ENCODE measurements at places on chromosomes 12 and 14.

DNA sequence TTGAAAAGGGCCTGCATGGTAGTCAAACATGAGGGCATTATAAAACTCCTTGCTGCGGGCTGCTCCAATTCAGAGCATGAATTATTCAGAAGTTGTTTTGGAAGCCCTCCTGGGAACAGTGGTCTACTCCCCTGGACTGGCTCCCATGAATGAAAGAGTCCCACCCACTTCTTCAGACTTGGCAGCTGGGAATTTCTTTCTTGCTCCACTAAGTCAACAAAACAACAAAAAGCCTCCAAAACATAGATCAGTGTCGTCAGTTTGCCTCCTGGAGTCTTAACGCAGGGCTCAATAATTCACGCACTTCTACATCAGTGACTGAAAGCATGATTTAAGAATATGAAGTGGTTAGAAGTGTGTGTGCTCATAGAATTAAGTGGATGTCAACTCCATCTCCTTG lies 37.9 kb downstream of the AKAP6 start:
- DNase-seq, result peak; percentile 8

DNA sequence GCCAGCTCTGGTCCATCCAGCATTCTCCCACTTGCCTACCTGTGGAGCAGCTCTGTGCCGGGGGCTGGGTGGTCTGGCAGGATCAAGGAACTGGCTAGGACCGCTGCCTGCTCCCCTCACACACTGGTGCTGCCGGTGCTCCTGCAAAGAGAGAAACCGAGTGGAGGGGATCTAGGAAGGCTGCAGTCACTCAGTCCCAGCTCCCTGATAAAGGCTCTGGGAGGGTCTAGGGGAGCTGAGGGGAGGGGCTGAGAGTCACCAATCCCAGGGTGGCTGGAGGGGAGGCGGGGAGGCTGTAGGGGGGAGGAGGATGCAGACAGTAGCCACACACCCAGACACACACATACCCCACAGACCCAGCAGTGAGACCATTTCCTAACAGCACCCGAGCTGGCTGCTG lies at the start of gene TAC3:
TAC3 (minus strand) TSS at position 182 of the 400 bp plus-strand sequence. CDS start 732 bp downstream, outside the sequence.
- no peak for DNase-seq

GRCh38 chr14:85535991-85536832 lies 6.3 kb downstream of the FLRT2 start:
- peak; percentile 59 for DNase-seq

GRCh38 chr14:56855891-56856461 lies 45.7 kb upstream of the OTX2 start:
- DNase-seq, result no peak

- DNase-seq, result no peak
These were observed 870 bp downstream of the BMAL2 start for GRCh38 chr12:27333403-27334009.

- peak; percentile 20 for DNase-seq
These were observed 37.1 kb downstream of the CMAS start for GRCh38 chr12:22083167-22083566.

GRCh38 chr14:71244341-71244740 lies 337.1 kb downstream of the PCNX1 start:
- DNase-seq, result peak; percentile 60
